Stimulated activated CD8-positive, alpha-beta memory T cell treated with anti-CD3 and anti-CD28 coated beads, Interleukin-12 subunit alpha, Interleukin-12 subunit beta, amount 100 ng/mL, for 4 hours (primary cell): ENCODE measurements at places on chromosomes 2 and 18.

DNA sequence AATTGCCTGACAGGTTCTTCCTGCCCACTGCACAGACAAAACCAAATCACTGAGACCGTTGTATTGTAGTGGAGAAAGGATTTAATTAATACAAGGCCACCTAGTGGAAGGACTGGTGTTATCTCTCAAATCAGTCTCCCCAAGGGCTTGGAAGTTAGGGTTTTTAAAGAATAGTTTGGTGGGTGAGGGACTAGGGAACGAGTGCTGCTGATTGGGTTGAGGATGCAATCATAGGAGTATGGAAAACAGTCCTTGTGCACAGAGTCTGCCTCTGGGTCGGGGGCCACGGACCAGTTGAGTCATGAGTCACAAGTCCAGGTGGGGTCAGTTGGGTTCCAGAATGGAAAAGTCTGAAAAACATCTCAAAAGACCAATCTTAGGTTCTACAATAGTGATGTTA, 89.1 kb downstream of the B3GNT2 start:
- DNase-seq: no peak

DNA sequence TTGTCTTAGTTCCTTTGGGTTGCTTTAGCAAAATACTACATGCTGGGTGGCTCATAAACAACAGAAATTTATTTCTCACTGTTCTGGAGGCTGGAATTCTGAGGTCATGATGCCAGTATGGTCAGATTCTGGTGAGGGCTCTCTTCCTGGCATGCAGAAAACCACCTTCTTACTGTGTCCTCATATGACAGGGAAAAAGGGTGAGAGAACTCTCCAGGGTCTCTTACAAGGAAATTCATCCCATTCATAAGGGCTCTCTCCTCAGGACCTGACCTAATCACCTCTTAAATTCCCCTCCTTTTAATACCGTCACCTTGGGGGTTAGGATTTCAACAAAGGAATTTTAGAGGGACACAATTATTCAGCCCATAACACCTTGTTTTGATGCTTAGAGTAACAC, 243.1 kb upstream of the TNP1 start:
- DNase-seq: no peak

DNA sequence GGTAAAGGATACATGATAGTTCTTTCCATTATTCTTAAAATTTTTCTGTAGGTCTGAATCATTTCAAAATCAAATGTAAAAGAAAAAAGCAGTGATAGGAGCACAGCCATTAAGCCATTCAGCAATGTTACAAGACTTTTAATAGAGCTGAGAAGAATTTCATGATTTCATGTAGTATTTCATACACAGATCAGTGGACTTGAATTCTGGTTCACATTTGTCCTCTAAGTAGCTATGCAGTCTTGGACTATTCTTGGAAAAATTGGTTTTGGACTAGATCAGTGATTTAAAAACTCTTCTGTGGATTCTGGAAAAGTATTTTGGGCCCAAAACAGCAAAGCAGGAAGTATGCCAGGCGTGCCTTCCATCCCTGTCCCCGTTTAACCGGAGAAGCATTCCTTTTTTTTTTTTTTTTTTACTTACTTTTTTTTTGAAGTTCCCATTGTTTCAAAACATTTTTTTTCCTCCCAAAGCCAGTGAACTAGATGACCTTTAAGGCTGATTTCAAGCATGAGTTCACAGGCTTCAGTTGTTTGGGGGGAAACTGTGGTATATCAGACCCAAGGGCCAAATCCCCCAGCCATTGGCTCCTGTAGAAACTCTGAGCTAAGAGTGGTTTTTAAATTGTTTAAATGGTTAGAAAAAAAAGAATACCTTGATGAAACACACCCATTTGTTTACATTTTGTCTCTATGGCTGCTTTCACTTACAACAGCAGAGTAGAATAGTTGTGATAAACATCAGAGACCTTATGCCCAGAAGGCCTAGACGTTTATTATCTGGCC, 17.5 kb upstream of the POLI start:
- DNase-seq: no peak

DNA sequence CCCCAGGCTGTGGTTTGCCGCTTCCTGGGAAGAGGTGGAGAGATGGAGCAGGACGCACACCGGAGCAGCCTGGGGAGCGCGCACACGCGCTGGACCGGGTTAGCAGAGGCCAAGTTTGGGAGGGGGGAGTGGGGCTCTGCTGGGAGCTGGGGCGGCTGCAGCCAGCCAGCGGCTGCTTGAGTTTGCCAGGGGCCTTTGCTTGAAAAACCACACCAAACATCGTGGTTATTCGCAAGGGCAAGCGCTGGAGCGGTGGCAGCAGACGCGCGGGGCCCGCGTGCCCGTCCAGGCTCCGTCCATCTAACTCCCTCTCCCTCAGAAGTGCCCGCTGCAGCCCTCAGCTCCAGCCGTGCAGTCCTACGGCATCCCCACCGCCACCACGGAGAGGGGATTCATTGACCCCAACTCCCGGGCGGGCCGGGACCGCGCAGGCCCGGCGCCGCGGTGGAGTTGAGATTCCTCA, 4.6 kb downstream of the PTGR3 start:
- DNase-seq: no peak

DNA sequence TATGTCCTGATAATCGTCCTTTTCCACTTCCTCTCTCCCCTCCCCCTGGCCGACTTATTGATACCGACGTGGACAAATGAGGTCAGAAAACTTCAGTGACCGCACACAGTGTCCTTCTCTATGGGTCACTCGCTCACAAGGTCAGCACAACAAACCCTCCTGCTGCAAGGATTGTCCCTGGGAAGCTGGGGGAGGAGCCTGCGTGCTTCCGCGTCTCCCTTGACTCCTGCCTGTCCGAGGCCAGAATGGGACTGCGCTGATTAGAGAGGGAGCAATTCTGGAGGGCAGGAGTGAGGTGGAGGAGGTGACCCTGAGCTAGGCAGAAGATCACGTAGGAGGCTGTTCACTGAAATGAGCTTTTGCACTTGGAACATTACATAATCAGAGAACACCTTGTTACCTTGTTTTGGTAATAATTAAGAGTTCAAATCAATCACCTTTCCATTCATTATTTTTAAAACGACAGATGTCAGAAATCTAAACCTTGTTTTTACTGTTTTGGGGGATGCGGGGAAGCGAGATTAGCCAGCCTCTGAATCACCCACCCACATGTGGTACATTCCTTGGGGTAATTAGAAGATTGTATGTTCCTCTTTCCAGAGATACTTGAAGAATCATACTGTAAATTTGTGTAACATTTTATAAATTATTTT, 70.6 kb downstream of the CTAGE1 start:
- DNase-seq: no peak

DNA sequence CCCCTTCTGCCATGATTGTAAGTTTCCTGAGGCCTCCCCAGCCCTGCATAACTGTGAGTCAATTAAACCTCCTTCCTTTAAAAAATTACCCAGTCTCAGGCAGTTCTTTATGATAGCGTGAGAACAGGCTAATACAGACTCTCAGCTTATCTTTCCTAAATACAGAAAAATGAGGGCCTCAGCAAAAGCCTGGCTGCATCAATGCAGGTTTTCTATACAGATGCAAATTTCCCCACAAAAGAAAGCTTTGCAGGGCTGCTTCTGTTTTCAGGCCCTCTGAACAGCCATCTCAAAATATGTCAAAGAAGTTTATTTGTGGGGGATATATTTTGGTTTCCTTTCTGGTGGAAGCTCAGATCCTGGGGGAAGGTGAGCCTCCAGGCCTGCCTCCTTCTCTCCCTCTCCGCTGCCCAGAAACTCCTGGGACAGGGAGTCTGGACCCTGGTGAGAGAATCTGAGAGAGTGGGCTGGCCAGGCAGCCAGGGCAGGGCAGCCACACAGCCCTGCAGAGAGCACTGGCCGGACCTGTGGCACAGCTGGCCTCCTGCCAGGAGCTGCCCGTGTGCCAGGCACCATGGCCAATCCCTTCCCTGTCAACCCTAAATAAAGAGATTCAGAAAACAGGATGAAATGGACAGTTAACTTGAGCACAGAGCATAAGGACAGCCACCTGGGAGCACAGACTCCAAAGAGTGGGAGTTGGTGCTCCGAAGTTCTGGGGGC, 21.6 kb upstream of the AGXT start:
- DNase-seq: no peak

- DNase-seq: no peak
These were observed 20.9 kb upstream of the GPR45 start for GRCh38 chr2:105220604-105221003.

- DNase-seq: no peak
These were observed 6.3 kb downstream of the HDHD2 start for GRCh38 chr18:47143899-47144485.

GRCh38 chr2:7915302-7916091, 766.4 kb upstream of the ID2 start:
- no peak for DNase-seq

DNA sequence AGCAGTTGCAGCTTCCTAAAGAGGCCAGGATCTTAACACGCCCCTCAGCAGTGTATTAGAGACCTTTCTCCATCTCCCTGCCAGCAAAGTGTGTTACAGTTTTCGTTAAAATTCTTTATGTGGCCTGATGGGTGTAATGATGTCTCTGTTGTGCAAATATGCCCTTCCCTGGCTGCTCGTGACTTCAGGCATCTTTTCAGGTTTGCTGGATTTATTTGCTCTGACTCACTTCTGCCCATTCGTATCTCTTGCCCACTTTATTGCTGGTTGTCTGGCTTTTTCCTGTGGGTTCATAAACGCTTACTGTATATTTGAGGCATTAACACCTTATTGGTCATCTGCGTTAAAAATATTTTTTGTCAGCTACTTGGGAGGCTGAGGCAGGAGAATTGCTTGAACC, 134.5 kb downstream of the ASB1 start:
- DNase-seq: no peak

- DNase-seq: no peak
These were observed 306.0 kb upstream of the RAB12 start for GRCh38 chr18:8303151-8303755.

DNA sequence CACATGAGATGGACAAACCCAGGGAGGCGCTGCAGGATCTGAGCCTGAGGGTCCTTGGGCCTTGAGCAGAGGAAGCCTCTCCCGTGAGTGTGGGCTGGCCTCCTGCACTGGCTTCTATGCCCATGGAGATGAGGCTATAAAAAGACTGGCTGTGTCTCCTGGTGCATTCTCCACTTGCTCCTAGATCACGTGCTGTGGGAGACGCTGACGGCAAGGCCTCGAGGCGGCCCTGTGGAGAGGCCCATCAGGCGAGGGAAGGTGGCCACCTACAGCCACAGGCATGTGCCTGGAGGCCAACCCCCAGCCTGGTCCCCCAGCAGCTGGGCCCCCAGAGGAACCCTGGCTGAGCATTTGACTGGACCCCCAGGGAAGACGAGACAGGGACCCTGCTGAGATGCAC, 198.9 kb downstream of the TWIST2 start:
- DNase-seq: no peak

GRCh38 chr2:127226520-127227263, 6.6 kb upstream of the CYP27C1 start:
- DNase-seq: no peak

DNA sequence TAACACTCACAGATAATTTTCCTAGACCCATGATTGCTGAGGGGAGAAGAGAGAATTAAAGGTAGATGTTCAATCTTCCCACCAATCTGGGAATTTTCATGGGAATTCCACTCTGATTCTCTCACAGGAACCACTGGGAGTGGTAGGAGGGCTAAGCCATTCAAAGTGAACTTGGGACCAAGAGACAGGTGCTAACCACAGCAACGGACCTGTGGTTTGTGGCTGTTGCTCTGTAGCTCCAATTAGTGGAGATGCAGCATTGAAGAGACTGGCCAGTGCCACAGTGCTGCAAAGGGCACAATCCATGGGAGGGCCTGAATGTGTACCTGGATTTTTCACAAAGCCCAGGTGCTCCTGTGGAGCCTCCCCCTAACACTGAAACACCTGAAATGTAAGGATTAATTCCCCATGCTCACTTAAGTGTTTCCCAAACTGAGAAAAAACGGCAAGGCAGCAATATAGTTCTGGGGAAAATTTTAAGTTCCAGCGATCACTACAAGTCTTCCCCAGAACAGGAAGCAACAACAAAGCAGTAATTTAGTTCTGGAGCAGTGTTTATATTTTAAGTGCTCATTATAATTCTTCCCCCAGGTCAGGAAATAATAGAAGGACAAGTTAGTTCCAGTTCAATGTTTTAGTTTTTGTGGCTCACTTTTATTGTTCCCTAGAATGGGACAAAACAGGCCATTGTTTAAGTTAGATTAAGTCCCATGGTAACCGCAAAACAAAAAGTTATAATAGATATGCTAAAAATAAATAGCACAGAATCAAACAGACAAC, 1045.8 kb downstream of the CNTNAP5 start:
- DNase-seq: no peak

DNA sequence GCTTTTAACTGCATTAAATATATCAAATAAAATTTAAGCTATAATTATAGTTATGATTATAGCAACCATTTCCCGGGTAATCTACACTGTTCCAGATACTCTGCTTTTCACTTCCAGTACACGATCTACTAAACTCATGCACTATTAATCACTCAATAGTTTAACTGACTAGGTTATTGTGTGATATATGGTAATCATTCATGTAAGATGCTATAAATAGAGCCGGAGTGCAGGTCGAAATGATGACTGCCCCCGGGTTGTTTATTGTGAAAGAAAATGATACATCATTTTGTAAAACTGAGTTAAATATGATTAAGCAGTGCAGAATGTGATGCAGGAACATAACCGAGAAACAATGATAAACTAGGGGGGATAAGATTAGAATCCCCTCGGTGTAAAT, 434.6 kb upstream of the DSEL start:
- DNase-seq: no peak

- no peak for DNase-seq
These were observed 194.3 kb downstream of the ANKRD30B start for GRCh38 chr18:14942275-14942674.

GRCh38 chr2:160581035-160581434, 87.4 kb upstream of the RBMS1 start:
- DNase-seq: no peak

GRCh38 chr2:103464831-103465230, 703.0 kb downstream of the TMEM182 start:
- DNase-seq: no peak

DNA sequence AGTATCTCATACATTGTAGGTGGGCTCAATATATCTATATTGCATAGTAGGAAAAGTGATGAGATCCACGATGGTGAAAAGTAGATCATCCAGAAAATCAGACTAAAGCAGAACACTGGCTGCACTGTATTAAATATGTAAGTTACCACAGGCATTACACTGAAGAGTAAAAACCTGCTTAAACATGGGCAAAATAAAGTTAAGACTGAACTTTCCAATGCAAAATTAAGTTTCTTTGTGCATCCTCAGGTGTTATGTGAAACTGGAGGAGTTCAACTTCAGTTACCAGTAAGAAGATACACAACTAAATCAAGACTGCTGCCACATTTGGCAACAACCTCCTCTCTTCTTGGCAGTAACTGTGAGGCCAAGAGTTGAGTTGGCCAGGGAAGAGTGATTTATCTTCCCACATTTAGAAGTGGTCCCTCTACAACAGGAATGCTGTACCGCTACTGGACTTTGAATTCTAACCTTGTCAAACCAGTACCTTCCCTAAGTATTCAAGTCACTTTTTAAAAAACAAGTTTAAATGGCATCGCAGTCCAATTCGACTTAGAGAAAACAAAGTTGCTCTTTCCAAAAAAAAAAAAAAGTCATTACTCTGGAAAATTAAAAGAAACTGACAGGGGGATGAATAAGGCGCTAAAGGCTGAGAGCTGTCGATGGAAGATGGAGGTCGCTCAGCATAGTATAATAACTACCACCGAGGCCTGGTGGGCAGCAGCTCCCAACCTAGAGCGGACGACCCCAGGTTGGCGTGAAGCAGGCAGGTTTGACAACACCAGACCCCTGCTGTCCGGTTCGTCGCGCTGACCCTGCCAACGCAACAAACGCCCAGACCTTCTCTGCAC, 1.1 kb downstream of the MAP4K3 start:
- no peak for DNase-seq

GRCh38 chr2:144678736-144679135, 158.8 kb upstream of the ZEB2 start:
- no peak for DNase-seq

GRCh38 chr2:9806298-9806610, 37.0 kb upstream of the TAF1B start:
- no peak for DNase-seq
